Effector memory CD4-positive, alpha-beta T cell (primary cell): ENCODE measurements at places on chromosomes 4 and X.

DNA sequence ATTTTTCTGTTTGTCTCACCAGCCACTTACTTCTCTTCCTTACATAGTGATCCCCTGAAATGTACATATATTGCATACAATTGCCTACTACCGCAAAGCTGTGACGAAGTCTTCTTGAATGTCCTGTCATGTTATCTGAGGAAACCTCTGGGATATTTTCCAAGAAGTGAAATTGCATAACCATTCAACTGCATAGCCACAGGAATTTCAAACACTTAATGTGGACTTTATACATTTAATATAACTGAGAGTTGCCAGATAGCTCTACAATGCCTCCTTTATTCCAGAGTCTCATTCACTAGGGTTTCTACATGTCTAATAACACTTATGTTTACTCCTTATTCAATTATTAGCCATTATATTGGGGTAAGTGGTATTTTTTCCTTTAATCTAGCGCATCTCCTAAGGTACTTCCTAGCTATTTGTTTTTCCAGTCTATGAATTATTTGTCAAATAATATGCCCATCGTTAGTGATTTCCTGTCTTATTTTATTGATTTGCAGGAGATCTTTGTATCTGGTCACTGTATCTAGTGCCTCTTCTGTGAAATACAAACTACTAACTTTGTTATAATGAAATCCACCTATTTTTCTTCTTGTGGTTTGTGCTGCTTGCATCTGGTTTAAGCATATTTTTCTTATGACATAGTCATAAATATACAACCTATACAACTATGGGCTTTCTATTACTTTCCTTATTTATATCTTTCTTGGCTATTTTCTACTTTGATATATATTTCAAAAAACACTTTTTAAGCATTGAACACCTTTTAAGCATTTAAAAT lies 69.2 kb upstream of the GRID2 start:
- no peak for DNase-seq

- DNase-seq = no peak
Observed at GRCh38 chr4:88522702-88523324, 763 bp downstream of the PYURF start.

DNA sequence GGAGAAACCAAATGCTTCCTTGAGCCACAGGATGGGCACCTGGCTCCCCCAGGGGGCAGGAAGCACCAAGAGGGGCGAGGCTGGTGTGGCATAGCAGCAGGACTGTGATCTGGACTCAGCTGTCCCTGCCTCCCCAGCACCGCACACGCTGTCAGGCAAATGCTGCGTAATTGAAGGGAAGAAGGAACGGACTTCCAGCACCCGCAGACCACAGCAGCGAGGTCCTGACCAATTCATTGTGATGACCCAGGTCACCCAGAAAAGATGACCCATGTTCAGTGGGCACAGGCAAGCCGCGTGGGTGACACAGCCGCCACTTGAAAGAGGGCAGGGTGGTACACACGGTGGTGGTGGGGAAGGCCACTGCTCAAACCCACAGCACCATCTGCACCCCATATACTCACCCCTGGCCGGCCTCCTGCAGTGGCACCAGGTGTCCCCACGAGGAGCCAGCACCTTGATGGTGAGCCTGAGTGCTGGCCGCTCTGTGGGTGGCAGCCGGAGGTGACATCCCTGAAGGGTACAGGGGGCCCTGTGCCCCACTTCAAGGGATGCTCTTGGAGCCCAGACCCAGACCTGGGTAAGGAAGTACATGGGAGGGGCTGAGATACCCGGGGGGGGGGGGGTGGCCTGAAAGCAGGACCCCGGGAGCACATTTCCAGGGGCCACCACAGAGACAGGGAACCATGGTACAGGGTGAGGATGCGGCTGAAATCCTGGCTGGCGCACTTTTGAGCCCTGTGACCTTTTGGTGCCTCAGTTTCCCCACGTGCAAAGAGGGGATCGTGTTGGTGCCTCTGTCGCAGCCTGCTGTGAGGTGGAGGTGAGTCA lies 11.5 kb downstream of the NAT8L start:
- DNase-seq = no peak

DNA sequence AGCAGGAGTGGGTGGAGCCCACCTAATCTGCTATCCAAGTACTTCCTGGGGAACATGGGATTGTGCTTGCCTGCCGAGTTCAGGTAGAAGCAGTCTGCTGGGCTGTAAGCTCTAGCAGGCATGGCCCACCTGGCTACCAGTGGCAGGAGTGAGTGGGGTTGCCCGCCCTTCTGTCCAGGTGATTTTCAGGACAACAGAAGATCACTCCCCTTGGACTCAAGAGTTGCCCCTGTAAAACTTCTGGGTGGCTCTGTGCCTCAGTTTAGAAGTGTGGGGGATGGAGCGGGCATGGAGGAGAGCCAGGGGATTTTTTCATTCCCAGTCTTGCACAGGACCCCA lies 43.5 kb downstream of the NDST3 start:
- no peak for DNase-seq

DNA sequence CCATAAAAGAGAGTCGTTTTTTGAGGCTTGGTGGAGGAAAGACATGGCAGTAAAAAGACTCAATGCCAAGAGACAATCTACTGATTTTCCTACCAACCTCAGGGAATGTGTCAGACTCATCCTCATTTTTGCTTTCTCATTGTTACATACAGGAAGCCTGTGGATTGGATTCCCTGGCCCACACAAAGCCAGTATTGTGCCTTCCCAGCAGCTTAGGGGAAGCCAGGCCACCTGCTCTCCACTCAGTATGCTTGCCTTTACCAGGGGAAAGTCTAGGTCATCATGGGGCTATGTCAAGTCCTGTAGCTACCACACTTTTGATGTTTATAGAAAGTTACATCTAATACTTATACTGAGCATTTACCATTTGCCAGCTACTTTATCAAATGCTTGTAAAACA lies 11.0 kb downstream of the BMX start:
- no peak for DNase-seq
